ENCODE measurements at places on chromosomes 6 and 20. TPM values are rescaled to one million over a fixed set of nuclear protein-coding genes. Genes with fewer than 3 reads are reported as not detected.

DNA sequence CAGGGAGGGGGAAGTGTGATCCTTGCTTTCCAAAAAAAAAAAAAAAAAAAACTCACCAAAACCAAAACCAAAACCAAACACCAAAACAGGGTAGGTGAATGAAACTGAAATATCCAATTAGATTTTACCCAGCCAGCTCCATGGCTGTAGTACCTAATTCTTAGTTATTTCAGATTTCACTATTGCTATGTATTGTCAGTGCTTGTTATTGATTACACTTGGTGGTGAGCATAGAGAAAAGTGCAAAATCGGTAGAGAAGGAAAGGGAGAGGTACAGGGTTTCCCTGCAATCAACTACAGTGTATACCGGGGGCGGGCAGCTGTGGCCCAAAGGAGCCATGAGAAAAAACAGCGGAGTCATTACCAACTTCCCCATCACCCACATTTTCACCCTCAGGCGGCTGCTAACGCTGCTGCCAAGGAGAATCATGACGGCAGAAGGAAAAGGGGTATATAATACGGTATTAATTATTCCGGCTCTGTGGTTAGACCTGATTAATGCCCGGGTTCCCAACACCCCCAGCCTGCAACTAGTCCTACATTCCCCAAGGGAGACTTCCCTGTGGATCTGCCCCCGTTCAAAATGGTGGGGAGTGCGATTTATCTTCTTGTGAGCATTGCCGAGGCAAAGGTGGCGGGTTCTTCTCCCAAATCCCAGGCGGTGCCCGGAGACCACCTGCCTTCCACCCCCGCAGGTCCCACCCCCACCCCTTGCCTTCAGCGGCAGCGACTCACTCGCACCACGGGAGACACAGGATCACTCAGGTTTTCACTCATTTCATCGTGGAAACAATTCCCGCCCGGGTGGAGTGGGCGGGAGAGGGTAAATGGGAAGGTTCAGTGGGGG, at the start of gene C6orf62:
Gene C6orf62 (minus strand): TSS at position 30 of the 847 bp plus-strand sequence. CDS start 486 bp downstream, outside the sequence.
- DNase-seq, result peak; percentile 17

- DNase-seq, result no peak
Observed at GRCh38 chr20:25079171-25079570, 2.8 kb downstream of the VSX1 start.

- DNase-seq, result no peak
Observed at GRCh38 chr6:125094563-125094962, 59.0 kb upstream of the TPD52L1 start.

GRCh38 chr20:288956-289692, 1.4 kb downstream of the C20orf96 start:
- DNase-seq, result no peak

DNA sequence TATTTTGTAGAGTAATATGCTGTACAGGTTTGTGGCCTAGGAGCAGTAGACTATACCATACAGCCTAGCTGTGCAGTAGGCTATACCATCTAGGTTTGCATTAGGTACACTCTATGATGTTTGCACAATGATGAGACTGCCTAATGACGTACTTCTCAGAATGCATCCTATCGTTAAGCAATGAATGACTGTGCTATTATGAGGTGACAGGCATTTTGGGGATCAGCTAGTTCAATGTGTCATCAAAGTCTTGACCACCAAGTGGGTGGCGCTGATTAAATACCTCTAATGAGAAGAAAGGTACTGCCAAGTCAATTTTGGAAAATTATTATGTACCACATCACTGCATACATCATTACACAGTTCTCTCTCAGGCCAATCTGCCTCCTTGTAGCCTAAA, 190.2 kb downstream of the BACH2 start:
- no peak for DNase-seq

- DNase-seq, result no peak
Observed at GRCh38 chr6:142242269-142242668, 59.5 kb upstream of the ADGRG6 start.

DNA sequence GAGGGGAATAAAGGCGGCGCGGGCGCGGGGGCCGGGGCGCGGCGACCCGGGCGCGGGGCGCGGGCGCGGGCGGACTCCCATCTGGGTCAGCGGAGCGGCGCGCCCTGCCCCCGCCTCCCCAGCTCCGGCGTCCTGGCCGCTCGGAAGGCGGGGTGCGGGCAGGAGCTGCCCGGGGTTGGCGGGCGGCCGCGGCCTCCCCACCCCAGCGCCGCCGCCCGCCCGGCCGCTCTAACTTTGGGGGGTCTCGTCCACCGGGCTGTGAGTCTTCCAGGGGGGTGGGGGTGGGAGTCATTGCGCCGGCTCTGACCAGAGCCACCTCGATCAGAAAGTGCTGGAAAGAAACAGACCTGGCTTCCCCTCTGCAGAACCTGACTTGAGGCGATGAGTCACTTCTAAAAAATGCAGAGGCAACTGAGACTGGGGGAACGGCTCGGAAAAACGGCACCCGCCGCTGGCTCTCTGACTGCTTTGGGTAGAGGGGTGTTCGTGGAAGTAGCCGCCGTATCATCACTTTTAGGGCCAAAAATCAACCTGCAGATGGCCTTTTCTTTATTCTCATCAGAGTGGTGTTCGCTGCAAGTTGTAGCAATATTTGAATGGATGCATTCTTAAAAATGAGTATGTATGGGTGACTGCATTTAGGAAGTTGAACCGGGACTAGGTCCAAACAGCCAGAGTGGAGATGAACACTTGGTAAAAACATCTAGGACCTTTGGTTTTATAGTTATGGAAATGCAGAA, 667 bp downstream of the CAP2 start:
- DNase-seq, result peak; percentile 61

DNA sequence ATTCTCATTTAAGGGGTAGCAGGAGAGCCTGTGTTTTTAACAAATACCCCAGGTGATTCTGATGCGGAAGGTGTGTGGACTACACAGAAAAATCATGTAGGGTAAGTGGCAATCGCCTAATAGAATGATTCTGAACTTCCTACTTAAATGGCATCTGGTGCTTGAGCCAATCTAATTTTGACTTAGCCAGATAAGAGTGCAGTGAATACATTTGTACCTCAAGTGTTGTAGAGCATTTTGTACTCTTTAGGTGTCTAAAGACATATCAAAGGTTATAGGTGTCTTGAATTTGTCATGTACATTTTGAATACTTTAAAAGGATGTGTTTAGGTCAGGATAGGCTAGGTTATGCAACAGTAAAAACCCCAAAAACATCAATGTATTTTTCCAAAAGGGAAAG, 10.0 kb upstream of the BTBD9 start:
- no peak for DNase-seq

GRCh38 chr6:113894712-113895674, 37.8 kb downstream of the MARCKS start:
- DNase-seq, result no peak

Gene MAS1
- polyA plus RNA-seq, result not detected

Gene DAAM2
- not detected for polyA plus RNA-seq

All from A549 (cell line).